Psoas muscle (tissue), 8 donors: ENCODE measurements at places on chromosomes 16 and 17. TPM values are rescaled to one million over a fixed set of nuclear protein-coding genes. Genes with fewer than 3 reads are reported as not detected.

NPIPA7 gene
- total RNA-seq: 2.6 TPM

SNX11 gene
- total RNA-seq: 10.1 TPM

SLC35G6 gene
- not detected for total RNA-seq

ATAD5 gene
- total RNA-seq: 0.29 TPM

CACNG1 gene
- total RNA-seq: 43.0 TPM

STX1B gene
- total RNA-seq: 0.11 TPM

CCL17 gene
- total RNA-seq: not detected

EVPLL gene
- not detected for total RNA-seq

CCDC78 gene
- not detected for total RNA-seq

SLFN14 gene
- total RNA-seq: not detected

CFAP97D1 gene
- not detected for total RNA-seq

CASKIN1 gene
- 0.79 TPM for total RNA-seq

G6PC1 gene
- not detected for total RNA-seq

MYO15B gene
- 26.1 TPM for total RNA-seq

INCA1 gene
- 4.9 TPM for total RNA-seq

ERAL1 gene
- 45.6 TPM for total RNA-seq

FSCN2 gene
- not detected for total RNA-seq

TBC1D3B gene
- total RNA-seq: 4.0 TPM

TNS4 gene
- total RNA-seq: not detected

CRHR1 gene
- 0.30 TPM for total RNA-seq

CDH13 gene
- 29.5 TPM for total RNA-seq

ABR gene
- total RNA-seq: 14.3 TPM

SOX15 gene
- total RNA-seq: 0.19 TPM

MT1A gene
- 4.0 TPM for total RNA-seq

SLFN13 gene
- total RNA-seq: 1.1 TPM

NPIPA3 gene
- total RNA-seq: 1.4 TPM

KRT33A gene
- total RNA-seq: not detected

LITAFD gene
- not detected for total RNA-seq

MARCHF10 gene
- not detected for total RNA-seq

SPHK1 gene
- 4.2 TPM for total RNA-seq
